ENCODE measurements at places on chromosomes 7 and 10.

DNA sequence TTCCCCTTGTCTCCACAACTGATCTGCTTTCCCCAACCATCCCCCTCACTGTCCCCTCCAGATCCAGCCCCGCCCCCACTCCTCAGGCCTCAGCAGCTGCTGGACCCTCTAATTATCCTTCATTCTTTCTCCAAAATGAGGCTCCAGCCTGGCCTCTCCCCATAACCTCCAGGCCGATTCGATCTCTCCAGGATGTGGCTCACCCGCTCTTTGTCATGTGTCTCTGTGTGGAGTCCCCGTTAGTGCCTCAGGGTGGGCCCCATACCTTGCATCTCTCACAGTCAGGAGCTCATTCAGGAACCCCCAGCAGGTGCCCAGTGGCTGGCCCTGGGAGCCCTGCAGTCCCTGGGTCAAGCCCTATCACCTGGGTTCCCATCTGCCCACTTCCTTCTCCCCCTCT, 1.3 kb downstream of the PILRA start:
- DNase-seq: peak; percentile 20

- DNase-seq: no peak
These were observed 131.3 kb upstream of the NRP1 start for GRCh38 chr10:33465747-33466146.

DNA sequence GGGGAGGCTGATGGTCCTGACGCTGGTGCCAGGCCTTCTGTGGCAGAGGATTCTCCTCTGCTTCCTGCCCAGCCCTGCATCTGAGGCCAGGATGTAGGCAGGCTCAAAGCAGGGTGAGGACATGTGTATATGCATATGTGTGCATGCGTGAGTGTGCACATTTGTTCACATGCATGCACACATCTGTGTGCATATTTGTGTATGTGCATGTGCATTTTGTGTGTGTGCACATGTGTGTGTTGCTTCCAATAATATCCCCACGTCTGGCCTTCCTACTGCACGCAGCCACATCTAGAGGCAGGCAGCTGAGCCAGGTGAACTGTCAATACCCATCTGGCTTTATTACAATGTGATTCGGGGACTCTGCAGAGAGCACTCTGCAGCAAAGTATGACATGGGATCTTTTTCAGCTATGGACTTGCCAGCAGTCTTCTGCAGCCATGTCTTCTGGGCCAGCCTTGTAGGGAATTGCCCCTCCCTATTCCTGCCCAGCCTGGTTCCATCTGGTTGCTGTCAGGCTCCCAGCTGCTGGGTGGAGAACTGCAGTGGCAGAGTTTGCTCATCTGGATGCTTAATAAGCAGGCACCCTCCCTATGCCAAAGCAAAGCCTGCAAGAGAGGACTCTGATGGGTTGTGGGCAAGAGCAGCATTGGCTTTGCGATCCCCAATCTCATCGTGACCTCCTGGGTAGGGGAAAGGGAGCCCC, 140.7 kb downstream of the PFKFB3 start:
- no peak for DNase-seq

DNA sequence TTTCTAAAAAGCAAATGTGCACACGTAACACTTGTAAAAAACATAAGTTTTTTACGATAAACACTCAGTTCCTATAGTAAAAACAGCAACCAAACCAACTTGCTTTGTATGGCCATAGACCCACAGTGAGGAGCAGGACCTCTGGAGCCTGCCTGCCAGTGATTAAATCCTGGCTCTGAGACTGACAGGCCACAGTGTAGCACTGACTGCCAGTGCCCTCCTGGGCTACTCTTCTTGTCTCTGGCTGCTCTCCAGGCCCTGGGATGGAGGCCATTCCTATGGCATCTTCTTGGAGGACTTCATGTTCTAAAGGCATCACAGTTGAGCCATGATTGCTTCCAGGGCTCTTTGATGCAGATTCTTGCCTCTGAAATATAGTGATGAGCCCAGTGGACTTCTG, 22.7 kb upstream of the TMEM254 start:
- no peak for DNase-seq

DNA sequence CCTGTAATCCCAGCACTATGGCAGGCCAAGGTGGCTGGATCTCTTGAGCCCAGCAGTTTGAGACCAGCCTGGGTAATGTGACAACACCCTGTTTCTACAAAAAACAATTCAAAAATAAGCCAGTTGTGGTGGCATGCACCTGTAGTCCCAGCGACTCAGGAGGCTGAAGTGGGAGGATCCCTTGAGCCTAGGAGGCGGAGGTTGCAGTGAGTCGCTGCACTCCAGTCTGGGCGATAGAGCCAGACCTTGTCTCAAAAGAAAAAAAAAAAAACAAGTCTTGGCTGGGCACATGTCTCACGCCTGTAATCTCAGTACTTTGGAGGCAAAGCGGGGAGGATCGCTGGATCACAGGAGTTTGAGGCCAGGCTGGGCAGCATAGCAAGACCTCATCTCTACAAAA, 74.6 kb upstream of the PDSS1 start:
- DNase-seq: no peak

- DNase-seq: no peak
These were observed 177.2 kb upstream of the INHBA start for GRCh38 chr7:41880107-41880506.

- DNase-seq: no peak
These were observed 119.5 kb downstream of the CPED1 start for GRCh38 chr7:121107923-121108498.

- no peak for DNase-seq
These were observed 24.6 kb downstream of the PEX1 start for GRCh38 chr7:92503767-92504166.

DNA sequence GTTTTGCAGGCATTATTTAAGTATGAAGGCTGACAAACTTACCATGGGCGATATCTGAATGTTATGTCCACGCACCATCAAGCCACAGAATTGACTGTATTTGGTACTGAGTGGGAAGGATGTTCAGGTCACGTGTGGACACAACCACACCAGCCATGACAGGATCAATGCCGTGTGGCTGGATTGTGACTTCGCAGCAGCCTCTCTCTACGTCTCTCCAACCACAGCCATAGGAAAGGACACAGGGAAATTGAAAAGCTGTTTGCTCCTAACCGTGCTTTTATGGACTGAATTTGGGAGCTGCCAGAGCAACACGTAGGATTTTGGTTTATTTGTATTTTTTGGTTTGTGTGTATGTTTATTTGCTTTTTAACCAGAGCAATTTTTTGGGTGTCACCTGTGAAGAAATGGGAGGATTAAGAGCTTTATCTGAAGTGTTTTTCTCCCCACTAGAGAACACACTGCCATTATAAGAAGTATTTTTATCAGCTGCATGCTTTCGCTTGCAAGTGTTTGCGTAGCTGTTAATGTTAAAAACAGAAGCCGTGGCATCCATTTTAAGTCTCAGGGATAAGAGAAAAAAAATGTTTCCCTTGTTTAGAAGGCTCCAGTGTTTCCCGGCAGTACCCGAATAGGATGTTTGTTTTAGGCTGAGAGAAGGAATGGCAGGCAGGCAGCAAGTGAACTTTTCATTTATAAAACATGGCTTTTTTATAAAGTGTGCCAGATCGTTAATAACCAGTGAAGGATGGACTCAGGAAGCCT, 401.1 kb upstream of the NFE2L3 start:
- DNase-seq: no peak

DNA sequence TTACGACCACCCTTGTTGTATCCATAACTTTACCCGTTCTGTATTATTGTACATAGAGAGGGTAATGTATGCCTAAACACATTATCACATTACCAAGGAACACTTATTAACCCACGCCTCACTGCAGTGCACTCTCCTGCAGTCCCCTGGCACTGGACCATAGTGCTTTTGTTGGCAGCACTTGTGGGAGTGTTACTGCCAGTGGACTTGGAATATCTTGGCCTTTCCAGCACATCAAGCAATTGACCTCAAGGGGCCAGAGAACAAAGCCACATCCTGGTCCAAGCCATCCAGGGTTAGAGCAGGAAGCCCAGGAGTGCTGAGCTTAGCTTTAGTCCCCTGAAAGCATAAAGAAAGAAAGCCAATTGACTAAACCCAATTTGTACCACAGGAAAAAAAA, 304.2 kb downstream of the PCDH15 start:
- DNase-seq: no peak

GRCh38 chr10:82922046-82922445, 1047.1 kb downstream of the NRG3 start:
- no peak for DNase-seq

- no peak for DNase-seq
These were observed 86.7 kb upstream of the GSDME start for GRCh38 chr7:24843821-24844434.

GRCh38 chr7:102215256-102215655, 71.4 kb upstream of the SH2B2 start:
- DNase-seq: no peak

DNA sequence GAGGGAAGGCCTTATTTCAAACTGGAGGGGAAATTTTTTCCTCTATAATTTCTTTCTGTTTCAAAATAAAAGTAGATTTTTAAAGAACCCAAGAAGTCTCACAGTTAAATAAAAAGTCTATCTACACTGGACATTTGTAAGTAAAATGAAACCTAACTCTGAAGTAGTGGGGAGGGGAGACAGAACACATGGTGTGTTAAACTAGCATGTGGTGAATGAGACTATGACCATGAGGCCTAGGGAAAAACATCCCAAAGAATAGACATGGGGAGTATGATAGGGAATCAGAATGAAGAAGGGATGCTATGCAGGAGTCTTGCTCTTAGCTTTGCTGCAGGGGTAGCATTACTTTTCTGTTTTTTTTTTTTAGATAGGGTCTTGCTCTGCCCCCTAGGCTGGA, 1061.3 kb upstream of the LRRTM3 start:
- no peak for DNase-seq

DNA sequence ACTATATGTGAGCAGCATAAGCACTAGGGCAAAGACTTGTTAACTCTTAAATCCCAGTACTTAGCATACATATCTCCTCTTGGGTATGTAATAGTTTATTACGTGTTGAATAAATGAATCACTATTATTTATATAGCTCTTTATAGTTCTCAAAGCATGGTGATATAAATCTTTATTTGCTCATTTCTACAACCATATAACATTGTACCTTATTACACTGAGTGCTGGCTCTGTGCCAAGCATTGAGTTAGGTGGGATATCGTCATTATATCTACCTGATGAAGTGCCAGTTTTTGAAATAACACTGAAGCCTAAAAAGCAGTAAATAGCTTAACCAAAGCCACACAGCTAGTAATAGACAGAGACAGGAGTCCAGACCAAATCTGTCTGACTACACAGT, 27.9 kb downstream of the AHR start:
- no peak for DNase-seq

DNA sequence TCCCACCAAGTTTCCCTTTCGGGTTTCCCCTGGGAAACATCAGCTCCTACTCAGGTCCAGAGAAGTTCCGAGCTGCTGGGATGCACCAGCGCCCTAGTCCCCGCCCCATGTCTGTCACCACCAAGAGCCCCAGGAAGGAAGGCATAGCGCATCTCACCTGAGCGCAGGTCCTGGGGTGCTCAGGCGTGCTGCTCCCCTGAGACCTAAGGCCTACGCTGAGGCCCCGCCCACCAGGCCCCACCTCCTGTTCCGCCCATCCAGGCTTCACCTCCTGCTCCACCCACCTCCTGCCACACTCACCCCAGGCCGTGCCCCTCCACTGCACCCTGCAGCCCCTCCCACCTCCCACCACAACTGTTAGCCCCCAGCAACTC, 1.2 kb upstream of the TFR2 start:
- DNase-seq: no peak

DNA sequence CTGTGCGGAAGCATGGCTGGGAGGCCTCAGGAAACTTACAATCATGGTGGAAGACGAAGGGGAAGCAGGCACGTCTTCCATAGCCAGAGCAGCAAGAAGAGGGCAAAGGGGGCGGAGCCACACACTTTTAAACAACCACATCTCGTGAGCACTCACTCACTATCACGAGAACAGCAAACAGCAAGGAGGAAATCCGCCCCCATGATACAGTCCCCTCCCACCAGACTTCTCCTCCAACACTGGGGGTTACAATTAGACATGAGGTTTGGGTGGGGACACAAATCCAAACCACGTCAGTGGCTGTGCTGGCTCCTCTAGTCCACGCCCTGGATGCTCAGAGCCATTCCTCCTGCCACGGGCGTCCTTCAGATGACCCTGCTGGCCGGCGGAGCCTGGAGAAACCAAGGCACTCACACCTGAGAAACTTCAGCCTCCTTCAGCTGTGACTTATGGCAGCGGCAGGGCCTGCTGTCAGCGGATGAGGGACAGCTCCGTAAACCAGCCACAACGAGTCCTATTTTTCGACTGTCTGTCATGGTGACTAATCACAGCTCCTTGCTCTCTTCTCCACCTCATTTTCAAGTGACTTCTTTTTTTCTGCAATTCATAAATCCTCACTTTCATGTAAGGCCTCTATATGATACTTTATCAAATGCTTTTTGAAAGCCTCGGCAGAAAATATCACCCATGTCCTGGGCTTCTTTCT, 167.9 kb upstream of the PFKP start:
- no peak for DNase-seq

DNA sequence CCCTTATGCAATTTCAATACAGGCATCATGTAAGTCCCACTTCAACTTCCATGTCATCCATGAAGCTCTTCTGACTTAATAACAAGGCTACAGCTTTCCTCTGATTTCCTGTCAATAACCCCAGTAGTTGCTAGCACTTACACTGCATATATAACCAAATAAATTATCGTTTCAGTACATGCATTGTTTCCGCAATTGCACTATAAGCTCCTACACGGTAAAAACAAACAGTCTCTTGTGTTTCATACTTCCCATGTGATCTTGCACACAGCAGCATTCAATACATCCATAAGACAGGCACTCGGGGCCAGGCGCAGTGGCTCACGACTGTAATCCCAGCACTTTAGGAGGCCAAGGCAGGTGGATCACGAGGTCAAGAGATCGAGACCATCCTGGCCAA, 41.4 kb downstream of the FBXW4 start:
- no peak for DNase-seq

- no peak for DNase-seq
These were observed 881 bp upstream of the PCGF5 start for GRCh38 chr10:91219371-91220193.

- no peak for DNase-seq
These were observed 55.7 kb downstream of the PDGFA start for GRCh38 chr7:463817-464453.

- DNase-seq: no peak
These were observed 4.5 kb upstream of the AEBP1 start for GRCh38 chr7:44099669-44100068.

- DNase-seq: no peak
These were observed 81.1 kb downstream of the SDHAF3 start for GRCh38 chr7:97198596-97198995.

GRCh38 chr7:132891554-132891953, 190.3 kb downstream of the CHCHD3 start:
- no peak for DNase-seq

DNA sequence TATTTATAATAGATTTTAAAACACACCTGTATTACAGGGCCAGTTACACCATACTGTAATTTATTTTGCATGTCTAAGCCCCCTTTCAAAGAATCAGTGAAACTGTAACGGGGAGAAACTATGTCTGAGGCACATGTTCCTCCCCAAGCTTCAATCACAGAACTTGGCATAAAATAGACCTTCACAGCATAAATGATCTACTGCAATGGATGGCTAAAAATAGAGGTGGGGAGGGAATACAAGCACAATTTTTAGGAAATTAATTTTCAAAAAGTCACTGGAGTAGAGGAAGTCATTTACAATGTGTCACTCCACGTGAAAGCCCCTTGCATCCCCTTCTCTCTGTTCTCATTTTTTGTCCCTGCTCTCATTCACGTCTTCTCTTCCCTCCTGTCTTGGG, 385.2 kb downstream of the TNS3 start:
- DNase-seq: no peak

Data from lower lobe of right lung (tissue), 2 donors.